Natural killer cell (primary cell): ENCODE measurements at places on chromosomes 12 and 14. TPM values are rescaled to one million over a fixed set of nuclear protein-coding genes. Genes with fewer than 3 reads are reported as not detected.

KLRG1 gene
- total RNA-seq: 86.2 TPM

KRT71 gene
- total RNA-seq: not detected

IL23A gene
- total RNA-seq: 1.8 TPM

TMX1 gene
- total RNA-seq: 17.4 TPM

CD4 gene
- 8.5 TPM for total RNA-seq

DNA sequence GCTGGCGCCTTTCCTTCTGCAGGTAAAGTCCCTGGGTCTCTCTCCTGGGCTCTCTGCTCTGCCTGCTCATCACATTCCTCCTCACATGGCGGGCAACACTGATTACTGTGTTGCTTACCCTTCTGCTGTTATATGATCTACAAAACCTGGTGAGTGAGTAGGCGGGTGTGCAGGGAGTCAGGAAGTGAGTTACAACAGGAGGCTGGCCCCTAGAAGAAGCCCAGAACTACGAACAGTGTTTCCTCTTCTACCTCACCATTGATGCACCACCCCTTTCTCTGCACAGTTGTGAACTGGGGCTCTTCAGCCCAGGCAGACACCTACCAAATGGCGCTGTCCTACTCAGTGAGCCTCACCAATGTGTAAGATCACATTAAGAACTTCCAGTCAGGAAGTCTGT, 4.9 kb upstream of the KLHL33 start:
- DNase-seq: no peak

DNA sequence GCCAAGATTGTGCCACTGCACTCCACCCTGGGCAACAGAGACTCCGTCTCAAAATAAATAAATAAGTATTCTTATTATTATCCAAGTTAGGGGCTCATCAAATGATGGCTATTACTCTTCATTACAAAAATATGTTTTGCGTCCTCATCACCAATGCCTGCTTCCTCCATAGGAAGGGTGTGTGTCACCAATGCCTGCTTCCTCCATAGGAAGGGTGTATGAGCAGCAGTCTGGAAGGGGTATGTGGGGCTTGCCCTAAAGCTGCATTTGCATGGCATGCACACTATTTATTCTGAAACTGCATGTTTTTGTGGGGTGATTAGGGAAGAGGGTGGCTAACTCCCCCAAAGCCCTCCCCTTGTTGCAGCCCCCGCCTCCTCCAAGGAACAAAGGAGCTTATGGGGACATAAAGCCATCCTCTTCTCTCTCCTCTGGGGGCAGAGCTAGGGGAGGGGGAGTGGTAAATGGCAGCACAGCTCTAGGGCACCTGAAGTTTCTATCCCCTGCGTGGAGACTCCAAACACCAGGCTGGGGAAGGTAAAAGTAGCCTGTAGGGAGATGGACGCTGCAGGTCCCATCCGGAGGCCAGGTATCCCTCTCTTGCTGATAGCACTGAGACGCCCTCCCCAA, 1.3 kb downstream of the CAMKK2 start:
- no peak for DNase-seq

DNA sequence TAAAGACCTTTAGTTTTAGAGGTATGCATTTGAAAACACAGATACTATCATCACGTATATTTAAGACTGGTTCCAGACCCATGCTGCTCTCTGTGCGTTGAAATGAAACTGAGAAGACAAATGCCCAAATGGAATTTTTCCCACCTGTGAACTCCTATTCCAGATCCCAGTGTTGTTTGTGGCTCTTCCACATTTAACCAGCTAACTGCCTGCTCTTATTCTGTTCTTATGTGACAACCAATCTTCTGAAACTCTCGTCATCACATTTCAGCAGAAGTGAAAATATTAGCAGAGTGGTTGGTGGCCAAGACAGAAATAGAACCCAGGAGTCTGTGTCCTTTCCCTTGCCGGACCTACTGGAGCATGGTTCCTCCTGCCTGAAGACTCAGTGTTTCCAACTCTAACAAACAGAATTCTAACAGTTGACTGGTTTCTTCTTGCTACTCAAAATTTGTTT, 460.2 kb downstream of the RAD51B start:
- DNase-seq: no peak

- DNase-seq: no peak
Observed at GRCh38 chr14:85528080-85528896, 1.7 kb upstream of the FLRT2 start.

DNA sequence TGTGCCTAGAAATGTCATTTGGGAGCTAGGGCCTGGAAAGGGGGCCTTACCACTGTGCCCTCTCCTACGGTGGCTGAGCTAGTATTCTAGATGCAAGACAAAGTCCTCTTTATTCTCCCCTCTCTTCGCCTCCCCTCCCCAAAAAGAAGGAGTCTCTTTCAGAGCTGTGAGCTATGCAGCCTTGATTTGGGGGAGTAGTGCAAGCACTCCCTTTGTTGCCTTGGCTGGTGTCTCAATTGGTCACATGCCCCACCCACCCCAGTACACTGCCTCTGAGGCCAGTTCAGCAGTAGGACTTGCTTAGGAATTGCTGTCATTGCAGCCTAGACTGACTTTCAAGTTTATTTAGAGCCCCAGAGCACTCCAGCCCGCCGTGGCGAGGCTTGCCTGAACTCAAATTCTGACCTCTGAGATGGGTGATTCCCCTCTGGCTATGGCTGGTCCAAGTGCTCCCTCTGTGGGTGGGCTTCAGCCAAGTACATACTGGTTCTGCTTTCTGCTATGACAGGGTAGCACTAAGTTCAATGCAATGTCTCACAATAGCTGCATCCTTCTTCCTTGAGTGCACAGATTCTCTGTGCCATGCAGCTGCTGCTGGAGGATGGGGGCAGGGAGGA, 37.0 kb upstream of the FBXO33 start:
- peak; percentile 45 for DNase-seq

GRCh38 chr12:80681287-80681686, 26.1 kb upstream of the MYF6 start:
- no peak for DNase-seq

GRCh38 chr14:72883961-72884360, 9.9 kb downstream of the DPF3 start:
- no peak for DNase-seq

GRCh38 chr12:84069198-84069597, 843.4 kb downstream of the SLC6A15 start:
- no peak for DNase-seq
